Renal cortex interstitium (tissue), 15 donors: ENCODE measurements at places on chromosomes 7 and 10.
A peak's percentile ranks its signal among the peaks of the same experiment; 100 is the strongest.

DNA sequence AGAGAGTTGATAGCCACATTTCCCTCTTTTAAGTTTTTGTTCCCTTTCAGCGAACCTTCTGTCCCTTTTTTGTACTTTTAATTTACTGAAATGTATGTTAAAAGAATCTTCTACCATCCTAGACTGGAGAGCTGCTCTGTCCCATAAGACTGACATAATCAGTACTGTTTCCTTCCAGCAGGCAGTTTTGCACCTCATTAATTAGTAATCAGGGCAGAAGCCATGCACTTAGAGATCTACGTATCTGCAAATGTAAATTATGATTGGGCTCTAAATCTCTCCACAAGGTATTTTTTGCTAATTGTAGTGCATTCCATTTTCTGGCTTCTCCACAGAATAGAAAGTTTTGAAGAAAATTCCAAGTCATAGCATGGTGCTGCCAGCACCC is 232.1 kb downstream of the CELF2 start:
- no peak for DNase-seq

- no peak for DNase-seq
These were observed 102.7 kb upstream of the TNRC18 start for GRCh38 chr7:5526100-5526905.

- DNase-seq = no peak
These were observed 8.6 kb downstream of the GJD4 start for GRCh38 chr10:35613597-35614226.

GRCh38 chr10:46287846-46288477 is 1.2 kb downstream of the ANTXRL start:
- DNase-seq = no peak

- no peak for DNase-seq
These were observed 321.1 kb downstream of the PARD3 start for GRCh38 chr10:34494012-34494411.

GRCh38 chr7:22387583-22387982 is 30.6 kb upstream of the RAPGEF5 start:
- DNase-seq = no peak

- no peak for DNase-seq
These were observed 170.9 kb downstream of the ZMYND11 start for GRCh38 chr10:306007-306674.

DNA sequence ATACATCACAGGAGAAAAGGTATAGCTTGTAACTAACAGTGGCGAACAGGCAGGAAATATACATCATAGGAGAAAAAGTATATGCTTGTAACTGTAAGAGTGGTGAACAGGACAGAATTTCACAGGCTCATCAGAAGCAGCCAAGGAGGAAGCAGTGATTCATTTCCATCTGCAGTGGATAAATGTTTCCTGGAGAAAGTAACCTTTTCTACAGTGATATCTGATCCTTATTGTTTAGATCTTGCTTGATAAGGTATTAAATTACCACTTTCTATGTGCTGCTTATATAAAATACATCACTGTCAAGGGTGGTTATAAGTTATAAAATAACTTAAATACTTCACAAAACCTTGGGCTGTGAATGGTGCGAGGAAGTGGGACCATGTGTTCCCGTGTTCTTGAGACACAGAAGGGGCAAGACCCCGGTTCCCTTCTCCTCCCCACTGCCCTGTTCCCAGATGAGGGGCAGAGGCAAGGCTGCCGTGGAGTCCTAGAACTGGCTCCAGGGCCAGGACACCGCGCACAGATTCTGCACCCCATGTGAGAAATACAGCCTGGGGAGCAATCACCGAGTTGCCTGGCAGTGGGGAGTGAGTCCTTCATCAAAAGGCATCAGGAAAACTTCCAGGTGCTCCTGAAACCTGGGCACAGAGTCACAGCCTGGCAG is 135.2 kb downstream of the DIP2C start:
- no peak for DNase-seq

- DNase-seq = no peak
These were observed 68.4 kb downstream of the CDHR3 start for GRCh38 chr7:106031300-106032035.

GRCh38 chr10:119284679-119285096 is 77.3 kb downstream of the GRK5 start:
- DNase-seq = no peak

GRCh38 chr10:60990663-60991062 is 46.7 kb upstream of the RHOBTB1 start:
- no peak for DNase-seq

GRCh38 chr10:34739915-34740314 is 75.2 kb downstream of the PARD3 start:
- DNase-seq = peak; percentile 71

GRCh38 chr10:26408858-26409494 is 29.2 kb upstream of the APBB1IP start:
- DNase-seq = no peak

GRCh38 chr10:8913720-8914119 is 859.2 kb downstream of the GATA3 start:
- no peak for DNase-seq

DNA sequence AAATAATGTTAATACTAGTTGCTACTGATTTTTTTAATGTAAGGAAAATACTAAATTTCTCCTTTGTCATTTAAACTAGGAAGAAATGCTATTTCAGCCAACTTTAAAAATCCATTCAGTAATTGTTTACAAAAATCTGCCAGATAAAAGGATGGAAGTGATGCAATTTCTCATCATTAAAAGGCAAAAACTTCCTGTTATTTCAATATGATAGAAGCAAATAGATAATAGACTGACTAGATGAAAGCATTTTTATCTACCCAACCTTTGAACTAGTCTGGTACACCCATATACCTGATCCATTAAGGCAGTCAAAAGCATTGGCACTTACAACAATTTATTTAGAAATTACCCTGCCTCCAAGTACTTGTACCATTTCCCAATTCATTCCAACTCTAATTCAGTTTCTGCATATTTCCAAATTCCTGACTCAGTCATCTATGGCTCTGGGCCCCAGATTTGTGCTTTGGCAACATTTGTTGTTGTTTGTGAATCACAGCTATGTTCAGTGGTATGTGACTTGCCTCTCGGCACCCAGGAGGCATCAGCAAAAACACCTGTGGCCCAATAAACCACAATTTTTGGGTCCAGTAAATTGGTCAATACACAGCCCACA is 482.6 kb upstream of the SEMA3A start:
- DNase-seq = no peak
